ENCODE measurements at places on chromosomes 16 and 17.

DNA sequence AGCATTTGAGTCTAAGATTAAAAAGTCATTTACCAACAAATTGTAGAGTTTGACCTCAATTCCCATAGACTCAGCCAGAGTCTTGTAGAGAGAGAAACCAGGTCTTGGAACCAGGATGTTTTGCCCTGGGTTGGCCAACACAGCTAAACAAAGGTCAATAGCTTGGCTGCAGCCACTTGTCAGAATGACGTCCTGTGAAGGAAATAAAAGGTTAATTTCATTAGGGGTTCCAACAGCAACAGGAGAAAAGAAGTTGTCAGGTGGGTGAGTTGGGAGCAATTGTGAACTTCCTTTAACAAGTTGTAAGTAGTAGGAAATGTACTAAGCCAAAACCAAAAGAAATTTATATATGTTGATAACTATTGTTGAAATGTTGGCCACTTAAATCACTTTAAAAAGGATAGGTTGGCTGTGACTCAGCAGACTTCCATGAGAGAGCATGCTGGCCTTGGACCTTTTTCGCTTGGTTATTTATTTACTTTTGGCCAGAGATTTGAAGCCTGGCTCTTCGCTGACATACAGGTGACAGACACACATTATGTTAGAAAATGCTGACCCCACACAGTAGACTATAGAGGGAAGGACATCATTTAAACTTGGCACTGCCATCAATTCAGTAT, 4.3 kb downstream of the TAT start:
- DNase-seq, result no peak

GRCh38 chr17:1512351-1512750, 4.1 kb downstream of the INPP5K start:
- DNase-seq, result no peak

- DNase-seq, result no peak
Observed at GRCh38 chr17:28227316-28228108, 91.5 kb upstream of the TMEM97 start.

- no peak for DNase-seq
Observed at GRCh38 chr16:48596326-48596725, 13.7 kb downstream of the N4BP1 start.

DNA sequence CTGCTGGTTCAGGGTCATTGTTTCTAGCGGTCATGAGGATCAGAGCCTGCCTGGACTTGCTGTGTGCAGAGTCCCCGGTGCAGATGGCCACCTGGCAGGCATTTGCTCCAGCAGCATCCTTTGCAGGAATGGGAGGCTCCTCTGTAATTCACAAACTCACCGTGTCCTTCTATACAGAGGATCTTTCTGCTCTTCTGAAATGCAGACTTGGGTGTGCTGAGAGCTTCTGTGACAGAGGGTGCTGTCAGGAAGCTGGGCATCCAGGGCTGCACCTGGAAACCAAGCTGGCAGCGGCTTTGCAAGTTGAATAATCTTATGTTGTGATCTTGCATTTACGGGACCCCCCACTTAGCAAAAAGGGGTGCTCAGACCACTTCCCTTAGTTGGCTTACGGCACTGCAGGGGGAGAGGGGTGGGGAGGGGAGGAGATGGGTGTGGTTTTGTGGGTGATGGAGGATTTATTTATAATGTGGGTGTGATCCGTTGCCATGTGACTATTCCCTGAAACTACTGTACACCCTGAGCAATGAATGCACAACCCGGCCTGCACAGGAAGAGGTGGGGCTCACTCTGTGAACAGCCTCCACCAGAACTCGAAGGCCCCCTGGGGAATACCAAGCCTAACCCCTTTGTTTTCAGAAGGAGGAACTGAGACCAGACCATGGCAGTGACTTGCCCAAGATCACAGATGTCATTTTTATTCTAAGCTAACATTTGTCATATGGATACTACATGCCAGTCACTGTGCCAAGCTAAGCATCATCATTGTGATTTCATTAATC, 178.3 kb downstream of the PRKCB start:
- DNase-seq, result no peak

DNA sequence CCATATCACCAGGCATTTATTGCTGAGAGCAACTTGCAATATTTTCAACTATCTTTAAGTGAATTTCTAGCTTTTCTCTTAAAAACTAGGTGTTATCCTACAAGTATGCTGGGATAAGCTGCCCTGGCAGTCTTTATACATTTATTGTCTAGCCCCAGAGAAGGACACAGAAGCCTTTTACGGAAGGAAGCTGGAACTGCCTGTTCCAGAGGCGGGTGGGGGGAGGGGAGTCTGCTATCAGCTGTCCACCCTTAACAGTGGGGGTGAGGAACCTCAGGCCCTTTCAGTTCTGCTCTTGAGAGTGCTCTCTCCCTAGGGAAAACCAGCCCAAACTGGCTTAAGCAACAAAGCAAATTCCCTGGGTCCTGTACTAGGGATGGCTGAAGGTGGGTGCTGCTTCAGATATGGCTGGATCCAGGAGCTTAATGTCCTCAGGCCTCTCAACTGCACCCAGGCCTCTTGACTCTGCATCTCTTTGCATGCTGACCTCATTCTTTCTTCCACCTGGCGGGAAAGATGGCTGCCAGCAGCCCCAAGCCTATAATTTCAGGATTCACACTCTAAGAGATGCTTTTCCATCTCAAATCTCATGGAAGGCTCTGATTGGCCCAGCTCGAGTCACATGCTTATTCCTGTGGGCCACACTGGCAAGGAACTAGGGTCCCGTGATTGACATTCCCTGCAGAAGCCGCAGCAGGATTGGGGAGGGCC, 16.6 kb downstream of the NAGPA start:
- DNase-seq, result no peak

DNA sequence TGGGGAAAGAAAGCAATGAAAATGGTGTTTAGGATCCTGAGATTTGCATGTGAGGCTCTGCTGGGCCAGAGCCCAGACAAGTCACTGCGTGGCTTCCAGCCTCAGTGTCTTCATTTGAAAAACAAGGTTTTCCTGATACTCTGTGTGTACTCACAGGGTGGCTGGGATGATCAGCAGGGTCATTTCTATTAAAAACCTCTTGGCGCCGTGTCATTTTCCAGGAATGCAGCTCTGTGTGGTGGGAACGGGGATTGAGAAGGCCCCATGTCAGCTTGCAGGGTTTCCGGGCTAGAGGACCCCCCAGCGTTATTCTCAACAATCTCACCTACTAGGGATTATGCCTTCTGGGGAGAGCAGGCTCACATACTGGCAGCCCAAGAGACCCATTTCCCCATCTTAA, 73.5 kb downstream of the FOXL1 start:
- DNase-seq, result no peak

DNA sequence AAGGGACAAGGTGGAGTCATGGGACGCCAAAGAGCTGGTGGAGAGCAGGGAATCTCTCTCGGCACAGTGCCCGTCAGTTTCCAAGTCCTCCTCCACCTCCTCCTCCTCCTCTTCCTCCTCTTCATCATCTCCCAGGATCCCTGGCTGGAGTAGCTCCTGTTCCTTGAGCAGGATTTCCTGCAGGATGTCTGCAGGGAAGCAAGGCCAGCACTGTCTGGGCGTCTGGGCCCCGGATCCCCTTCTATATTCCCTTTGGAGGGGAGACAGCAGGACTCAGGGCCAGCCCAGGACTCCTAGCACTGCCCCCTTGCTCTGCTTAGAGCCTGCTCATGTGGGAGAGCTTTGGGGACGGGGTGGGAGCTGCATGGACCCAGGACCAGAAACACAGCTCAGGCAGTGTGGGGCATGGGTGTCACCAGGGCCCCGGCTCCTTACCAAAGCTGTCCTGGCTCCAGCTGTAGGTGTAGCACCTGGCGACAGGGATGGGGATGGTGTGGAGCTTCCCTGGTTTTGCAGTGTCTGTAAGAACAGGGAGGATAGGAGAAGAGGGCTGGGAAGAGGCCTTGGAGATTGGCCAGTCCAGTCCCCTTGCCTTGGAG, 21.3 kb upstream of the PIK3R6 start:
- no peak for DNase-seq

DNA sequence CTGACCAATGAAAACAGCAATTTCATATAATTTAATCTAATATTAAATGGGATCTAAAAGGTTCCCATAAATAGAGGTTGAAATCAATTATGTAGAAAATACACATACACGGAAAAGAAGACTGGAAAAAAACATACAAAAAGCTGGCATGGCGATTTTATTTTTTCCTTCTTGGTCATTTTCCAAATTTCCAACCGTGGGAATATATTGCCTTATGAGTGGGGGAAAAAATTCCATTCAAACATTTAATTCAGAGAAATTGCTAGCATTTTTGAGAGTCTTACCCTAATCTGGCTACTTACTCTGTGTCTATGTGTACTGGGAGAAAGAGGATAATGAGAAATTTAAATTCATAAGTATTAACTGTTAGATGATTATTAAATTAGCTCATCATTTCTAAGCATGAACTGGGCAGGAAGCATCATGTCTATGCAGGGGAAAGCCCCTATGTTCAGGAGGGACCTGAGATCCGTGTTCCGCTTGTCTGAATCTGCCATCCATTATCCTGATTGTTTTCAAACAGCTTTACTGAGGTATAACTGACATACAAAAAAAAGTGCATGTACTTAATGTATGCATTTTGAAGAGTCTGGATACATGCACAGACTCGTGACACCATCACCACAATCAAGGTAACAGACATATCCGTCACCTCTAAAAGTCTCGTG, 145.2 kb downstream of the XYLT1 start:
- DNase-seq, result no peak

DNA sequence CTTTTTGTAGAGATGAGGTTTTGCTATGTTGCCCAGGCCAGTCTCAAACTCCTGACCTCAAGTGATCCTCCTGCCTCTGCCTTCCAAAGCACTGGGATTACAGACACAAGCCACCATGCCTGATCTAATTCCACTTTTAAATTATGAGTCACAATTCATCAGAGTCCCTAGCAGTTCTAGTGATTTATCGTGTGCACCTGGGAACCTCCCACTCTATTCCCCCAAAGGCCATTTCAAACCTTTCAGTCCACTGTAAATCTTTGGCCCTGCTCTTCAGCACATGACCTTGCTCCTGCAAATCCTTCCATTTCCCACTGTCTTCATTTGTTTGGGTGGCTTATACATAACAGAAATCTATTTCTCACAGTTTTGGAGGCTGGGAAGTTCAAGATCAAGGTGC, 73.0 kb downstream of the HS3ST2 start:
- DNase-seq, result no peak

DNA sequence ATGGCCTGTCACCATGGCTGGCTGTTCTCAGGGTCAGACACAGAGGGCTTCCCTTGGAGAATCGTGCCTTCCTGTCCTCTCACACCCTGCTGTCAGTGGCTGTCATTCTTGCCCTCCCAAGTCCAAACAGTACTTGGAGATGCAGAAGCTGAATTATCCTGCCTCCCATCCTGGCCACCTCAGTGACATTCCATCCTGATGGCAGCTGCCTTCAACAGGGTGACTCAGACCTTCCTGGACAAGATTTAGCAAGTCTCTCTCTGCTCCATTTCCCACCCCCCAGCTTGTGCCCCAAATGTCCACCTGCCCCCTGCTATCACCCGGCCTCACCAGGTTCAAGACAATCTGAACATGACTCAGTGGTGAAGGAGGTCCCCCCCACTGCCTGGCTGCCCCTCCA, 4.8 kb upstream of the KRT36 start:
- no peak for DNase-seq

DNA sequence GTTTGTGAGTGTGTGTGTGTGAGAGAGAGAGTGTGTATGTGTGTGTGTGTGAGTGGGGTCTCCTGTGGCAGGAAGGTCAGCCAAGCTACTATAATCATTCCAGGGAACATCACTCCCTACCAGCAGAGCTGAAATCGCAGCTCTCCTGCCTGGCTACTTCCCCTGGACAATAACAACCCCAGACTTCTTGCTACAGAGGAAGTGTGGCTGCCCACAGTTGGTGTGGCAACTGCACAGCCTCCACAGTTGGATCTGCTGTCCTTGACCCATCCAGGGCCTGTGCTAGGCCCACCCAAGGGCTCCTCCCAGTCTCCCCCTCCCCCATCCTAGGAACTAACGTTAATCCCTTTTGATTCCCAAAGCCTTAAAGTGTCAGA, 1.5 kb downstream of the SLC13A5 start:
- DNase-seq, result no peak

DNA sequence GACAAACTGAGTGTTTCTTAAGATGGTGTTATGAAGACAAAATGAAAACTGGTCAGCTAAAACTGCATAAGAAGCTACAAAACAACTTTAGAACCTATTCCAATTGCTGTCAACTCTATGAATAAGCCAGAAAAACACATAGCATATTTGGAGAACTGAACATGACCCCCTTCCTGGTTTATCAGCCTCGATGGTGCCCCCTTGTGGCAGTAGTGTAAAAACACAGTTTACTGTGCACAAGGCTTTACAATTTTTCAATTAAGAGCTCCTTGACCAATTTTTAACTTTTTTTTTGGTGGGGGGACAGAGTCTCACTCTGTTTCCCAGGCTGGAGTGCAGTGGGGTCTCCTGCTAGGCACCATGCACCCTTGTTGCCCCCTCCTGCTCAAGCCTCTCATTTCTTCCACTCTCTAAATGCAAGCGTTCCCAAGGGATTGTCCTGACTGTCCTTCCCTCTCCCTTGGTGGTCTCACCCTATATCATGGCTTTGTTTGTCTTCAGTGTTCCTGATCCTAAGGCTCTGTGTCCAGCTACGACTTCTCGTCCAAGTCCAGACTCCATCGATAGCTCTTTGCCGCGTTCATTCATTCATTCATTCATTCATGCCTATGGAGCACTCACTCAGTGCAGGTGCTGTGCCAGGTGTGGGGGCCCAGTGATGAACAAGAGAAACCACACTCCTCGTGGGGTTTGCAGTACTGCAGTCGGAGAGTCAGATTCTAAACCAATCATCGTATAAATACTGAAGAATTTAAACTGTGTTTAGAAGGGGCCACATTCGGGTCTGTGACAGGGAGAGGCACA, 7.5 kb downstream of the EIF1 start:
- peak; percentile 74 for DNase-seq

DNA sequence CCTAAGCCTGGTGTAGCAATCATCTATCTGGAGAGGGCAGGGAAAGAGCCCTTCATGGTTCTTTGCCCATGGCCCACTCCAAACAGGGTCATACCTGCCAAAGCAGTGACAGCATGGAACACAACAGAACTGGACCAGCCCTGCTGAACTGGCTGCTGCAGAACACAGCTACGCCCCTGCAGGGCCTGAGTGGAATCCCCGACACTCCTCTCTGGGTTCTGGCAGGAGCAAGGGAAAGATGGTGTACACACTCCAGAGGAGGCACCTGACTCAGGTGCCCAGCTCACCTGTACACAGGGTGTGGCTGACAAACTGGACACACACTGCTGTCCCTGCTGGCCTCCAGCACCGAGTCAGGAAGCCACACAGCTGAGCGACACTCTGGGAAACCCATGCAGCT, 19.8 kb downstream of the MIEF2 start:
- DNase-seq, result no peak

DNA sequence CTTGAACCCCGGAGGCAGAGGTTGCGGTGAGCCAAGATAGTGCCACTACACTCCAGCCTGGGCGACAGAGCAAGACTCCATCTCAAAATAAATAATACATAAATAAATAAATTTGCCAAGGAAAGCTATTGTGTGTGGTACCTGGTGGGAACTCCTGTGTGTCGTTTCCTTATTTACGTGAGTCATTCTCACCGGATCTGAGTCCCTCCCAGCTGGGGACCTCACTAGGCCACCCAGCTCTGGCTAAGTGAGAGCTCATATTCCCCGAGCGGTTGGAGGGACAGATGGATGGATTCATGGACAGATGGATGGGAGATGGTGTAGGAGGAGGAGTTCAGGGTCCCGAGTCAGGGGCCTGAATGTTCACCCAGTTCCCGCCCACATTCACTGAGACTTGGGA, 22.9 kb upstream of the C1QL1 start:
- no peak for DNase-seq

- DNase-seq, result no peak
Observed at GRCh38 chr17:81239714-81240555, 817 bp downstream of the NDUFAF8 start.

Data from amniotic stem cell (primary cell).